ENCODE measurements at places on chromosomes 2 and 18.

DNA sequence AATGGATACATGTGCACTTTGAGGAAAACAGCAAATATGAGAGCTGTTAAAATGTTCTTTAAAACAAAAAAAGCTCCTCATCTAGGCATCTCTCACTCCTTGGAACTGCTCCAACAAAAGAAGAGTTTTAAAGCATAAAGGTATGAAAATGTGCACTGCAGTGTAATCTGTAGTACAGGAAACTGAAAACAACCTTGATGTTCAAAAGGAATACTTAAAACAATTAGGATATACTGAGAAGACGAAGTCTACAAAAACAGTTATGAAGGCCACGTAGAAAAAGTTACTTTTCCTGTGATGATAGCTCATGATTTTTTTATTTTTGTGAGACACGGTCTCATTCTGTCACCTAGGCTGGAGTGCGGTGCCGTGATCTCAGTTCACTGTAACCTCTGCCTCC is 2.1 kb upstream of the GPR75 start:
- DNase-seq = no peak

- DNase-seq = no peak
Observed at GRCh38 chr2:229660951-229661350, 53.4 kb downstream of the DNER start.

DNA sequence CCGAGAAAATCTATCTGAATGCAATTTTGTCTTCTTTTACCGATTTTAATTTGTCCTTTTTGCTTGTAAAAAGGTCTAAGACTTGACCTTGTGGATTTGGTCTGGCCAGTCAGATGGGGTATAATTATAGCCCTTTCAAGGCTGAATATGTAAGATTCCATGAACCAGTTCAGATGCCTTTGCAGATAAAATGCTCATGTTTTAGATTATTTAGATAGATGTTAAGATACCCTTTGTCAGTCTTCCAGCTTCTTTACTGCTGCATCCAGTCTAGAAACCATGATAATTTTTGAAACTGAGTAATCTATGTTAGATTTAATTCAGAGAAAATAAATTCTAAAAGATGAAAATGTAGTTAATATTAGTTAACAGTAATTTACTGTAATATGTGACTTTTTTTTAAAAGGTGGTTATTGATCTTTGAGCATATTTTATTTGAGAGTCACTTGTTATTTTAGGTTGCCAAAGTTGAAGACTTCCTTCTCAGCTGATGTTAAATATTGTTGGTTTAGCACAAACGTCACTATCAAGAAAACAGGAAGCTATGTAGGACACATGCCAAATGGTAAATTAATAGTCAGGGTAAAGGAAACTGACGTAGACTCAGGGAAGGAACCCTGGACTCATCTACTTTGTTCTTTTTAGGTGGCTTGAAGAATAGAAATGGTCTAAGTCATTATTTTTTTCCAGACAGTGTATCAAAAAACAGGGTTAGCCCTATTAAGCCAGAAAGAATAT is 29.8 kb downstream of the BABAM2 start:
- DNase-seq = no peak

DNA sequence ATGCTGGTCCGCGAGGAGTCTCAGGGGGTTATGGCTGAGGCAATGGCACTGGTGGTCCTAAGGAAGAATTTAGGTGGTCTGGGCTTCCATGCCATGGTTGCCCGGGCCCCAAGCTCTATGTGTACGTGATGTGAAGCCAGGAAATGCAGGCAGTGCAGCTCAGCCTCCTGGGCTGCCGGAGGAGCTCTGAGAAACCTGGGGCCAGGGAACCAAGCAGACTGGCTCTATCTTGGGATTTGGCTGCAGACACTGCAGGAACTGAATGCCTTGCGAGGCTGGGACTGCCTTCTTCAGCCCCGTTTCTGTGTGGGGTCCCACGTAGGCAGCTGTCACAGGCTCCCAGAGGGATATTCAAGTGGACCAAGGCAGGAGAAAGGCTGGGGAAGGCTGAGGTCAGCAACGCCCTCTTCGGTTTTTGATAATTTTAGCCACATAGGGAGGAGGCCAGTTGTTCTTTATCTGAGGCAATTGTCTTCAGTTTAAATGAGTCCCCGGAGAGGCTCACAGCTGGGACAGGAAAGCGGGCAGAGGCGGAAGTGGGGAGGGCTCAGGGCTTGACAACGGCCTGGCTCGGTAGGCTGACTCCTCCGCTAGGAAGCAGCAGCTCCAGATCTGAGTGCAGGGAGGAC is 77.7 kb downstream of the RHOB start:
- DNase-seq = no peak

GRCh38 chr2:47695800-47696477 is 87.0 kb upstream of the MSH6 start:
- DNase-seq = no peak

- no peak for DNase-seq
Observed at GRCh38 chr2:207847098-207847806, 77.5 kb upstream of the FZD5 start.

GRCh38 chr2:239075918-239076758 is 228.3 kb downstream of the TWIST2 start:
- DNase-seq = no peak

DNA sequence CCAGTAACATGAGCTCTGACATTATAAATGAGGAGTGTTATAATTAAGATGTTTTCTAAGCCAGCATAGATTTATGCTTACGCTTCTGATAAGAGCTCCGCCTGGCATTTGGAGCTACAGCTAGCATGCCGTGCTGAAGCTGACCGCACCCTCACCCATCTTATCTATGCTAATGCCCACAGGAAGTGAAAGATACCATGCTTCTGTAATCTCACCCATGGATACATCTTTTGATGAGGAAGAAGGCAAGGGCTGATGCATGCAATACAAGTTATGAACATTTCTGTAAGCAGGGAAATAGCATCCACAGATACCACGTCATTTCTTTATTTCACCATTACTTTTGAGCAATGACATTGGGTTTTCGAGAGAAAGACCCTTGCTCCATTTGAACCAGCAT is 82.3 kb downstream of the ARL4C start:
- no peak for DNase-seq

GRCh38 chr2:33312355-33312754 is 164.1 kb upstream of the RASGRP3 start:
- no peak for DNase-seq

GRCh38 chr2:45024600-45025291 is 15.5 kb upstream of the SIX2 start:
- DNase-seq = peak; percentile 24

GRCh38 chr2:86661333-86661732 is 37.7 kb upstream of the RNF103 start:
- no peak for DNase-seq

GRCh38 chr2:96251721-96252292 is 14.0 kb downstream of the TMEM127 start:
- no peak for DNase-seq

- DNase-seq = peak; percentile 65
Observed at GRCh38 chr2:6877402-6878304, at the start of gene RSAD2. TSS of gene RSAD2 (plus strand) at chr2:6877777. CDS start at chr2:6877801, 24 bp downstream.

DNA sequence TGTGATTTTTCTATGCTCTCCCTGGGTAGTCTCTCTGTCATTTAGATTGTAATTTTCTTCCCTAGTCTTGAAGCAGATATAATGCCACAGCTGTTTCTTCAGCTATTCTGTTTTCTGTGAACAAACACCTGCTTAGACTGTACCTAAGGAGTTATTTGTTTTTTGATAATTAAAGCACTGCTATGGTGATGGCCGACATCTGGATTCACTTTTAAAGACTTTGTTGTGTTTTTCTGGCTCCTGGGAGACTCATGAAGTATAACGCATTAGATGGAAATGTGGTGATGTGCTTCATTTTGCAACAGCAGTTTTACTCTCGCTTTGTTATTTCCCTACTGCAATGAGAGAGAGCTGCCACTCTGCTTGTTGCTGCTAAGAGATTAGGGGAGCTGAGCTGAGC is 15.7 kb upstream of the C2orf69 start:
- no peak for DNase-seq

DNA sequence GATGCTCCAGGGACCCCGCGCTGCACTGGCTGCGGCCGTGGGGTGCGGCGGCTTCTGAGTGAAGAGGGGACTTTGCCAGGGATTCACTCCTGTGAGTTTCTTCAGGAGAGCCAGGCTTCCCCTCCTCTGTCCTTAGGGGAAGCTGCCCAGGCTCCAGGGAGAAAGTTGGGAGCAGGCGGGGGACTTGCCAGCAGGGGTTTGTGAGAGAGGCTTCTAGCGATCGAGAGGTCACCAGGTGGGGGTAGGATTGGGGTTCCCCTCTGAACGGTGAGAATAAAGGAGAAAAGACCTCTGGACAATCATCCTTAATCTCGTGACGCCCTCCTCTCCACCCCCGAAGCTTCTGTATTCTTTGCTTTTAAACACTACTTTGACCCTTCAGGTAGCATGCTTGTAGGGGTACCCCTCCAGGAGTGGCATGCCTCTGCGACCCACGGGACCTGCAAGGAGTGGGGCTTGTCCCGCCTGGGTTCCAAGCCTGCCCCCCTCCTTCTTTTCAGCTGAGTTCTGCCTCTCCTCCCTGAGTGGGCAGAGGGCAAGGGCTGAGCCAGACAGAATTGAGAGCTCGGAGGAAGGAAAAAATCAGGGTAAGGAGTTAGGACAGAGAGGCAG is 601 bp downstream of the PROKR1 start:
- no peak for DNase-seq

DNA sequence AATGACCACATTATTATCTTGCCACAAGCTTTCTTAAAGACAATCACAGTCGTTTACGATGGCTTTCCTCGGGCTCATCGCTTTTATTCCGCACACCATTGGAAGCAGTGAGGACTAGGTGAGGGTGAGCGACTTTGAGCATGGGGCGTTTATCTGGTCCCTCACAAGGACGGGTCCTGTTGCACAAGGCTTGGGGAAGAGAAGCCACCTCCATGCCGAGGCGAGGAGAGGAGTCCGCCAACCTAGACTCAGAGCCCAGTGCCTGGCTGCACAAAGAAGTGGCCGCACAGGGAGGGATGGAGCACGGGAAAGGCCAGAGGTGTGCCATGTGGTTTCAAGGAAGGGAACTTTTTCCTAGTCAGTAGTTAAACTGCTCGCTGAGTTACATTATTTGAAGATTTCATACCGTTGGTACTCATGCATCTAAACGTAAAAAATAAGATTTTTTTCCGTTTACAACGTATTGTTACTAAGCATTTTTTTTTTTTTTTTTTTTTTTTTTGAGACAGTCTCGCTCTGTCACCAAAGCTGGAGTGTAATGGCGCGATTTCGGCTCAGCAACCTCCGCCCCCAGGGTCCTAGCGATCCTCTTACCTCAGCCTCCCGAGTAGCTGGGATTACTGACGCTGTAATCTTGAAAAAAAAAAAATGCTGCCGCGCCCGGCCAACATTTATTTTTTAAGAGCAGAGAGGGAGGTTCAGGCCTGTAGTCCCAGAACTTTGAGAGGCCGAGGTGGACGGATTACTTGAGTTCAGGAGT is 849 bp upstream of the CYP27C1 start:
- no peak for DNase-seq

GRCh38 chr2:38465789-38466127 is 88.7 kb upstream of the ATL2 start:
- DNase-seq = peak; percentile 35

- DNase-seq = no peak
Observed at GRCh38 chr18:41842886-41843285, 112.1 kb upstream of the PIK3C3 start.

- no peak for DNase-seq
Observed at GRCh38 chr2:235535423-235536130, 41.7 kb downstream of the AGAP1 start.

DNA sequence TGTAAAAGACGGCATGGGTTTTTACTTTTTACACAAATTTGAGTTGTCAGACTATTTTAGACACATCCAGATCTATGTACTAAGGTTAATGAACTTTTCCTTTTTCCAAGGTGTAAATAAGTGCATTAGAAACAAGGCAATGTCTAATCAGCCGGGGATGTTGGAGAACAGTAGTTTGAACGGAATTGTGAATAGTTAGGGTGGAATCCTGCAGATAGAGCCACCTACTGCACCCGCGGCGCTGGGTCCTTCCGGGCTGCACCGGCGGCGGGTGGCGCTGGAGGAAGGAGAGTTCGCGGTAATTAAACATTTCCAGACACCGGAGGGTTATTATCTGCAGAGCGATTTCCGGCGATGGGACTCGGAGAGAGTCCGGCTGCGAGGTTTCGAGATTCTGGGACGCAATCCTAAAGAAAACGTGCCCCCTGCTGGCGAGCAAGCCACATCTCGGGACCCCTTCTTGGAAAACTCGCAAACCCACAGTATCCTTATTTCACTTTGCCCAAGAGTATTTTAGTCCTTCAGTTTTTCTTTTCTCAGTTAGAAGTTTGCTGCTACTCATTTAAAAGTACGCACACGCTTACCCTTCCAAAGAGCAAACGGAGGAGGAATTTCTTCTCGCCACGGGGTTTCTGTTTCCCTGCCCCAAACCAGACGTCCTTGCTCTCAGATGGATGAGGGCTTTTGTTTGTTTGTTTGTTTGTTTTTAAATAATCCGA is 4.5 kb upstream of the OSR1 start:
- DNase-seq = peak; percentile 50

DNA sequence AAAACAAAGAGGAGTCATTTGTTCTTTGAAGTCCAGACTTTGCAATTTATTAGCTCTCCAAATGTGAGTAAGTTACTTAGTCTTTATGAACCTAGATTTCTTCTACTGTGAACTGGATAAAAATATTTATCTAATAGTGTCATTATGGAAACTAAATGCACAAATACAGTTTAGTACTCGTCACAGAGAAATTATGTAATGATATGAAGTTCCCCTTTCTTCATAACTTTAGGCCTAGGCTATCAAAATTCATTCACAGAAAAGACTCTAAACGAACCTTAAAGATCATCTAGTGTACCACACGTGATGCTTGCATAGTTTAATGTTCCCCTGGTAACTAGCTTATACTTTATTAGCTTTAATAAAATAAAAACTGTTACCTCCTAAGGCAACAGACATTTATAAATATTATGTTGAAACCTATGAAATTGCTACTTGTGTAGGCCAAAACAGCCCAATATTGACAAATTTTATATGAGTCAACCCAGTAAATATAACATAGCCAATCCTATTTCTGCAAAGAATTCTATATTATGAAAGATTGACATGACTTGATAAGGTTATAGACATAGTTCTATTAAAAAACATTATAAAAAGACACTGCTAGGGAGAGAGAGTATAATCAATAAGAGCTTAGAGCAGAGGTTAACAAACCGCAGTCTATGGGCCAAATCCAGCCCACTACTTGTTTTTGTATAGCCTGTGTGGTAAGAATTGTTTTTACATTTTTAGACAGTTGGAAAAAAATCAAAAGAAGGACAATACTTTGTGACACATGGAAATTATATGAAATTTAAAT is 44.9 kb upstream of the ITPRID2 start:
- DNase-seq = no peak

GRCh38 chr2:28347596-28347995 is 45.1 kb upstream of the FOSL2 start:
- DNase-seq = no peak

DNA sequence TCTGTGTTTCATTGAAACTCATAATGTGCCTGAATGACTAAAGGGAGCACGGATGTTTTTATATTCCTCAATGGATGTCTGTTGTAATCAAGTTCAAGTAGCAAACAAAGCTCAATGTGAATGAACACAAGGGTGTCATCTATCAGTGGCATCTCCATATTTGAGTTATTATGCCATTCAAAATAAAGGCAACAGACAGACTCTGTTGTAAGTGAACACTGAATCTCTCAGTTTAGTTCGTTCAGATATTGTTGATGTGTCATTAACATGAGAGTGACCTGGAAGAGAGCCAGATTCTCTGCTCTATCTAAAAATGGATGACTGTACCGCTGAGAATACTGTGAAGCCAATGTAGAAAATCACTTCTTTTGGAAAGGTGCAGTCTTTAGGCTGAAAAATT is 118.7 kb downstream of the NUP35 start:
- no peak for DNase-seq

GRCh38 chr2:113240915-113241911 is 37.5 kb downstream of the PAX8 start:
- peak; percentile 49 for DNase-seq

Measured in activated CD4-positive, alpha-beta T cell treated with anti-CD3 and anti-CD28 coated beads, Interleukin-10, Interleukin-2, amounts not matched to agents 100 ng/mL and 50 ng/mL, durations not matched to agents 16 hours and 8 hours (primary cell).